Omental fat pad (tissue), 4 donors: ENCODE measurements at places on chromosomes 5 and 9. TPM values are rescaled to one million over a fixed set of nuclear protein-coding genes. Genes with fewer than 3 reads are reported as not detected.

DNA sequence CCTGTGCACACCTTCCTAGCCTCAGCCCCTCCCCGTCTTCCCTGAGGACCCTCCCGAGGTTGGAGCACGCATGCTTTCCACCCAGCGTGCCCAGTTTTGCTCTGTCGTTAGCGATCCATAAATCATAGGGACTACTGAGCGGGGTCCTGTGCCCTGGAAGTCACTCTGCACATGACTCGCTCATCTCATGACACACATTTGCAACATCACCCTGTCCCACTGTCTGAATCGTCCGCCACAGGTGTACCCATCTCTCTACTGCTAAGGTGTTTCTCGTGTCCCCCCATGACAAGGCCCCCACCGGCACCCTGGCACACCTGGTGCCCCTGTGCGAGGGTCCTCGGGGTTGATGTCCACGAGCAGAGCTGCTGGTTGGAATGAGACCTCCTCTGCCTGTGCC lies 69.0 kb upstream of the BARHL1 start:
- DNase-seq = no peak

Gene LCN15
- total RNA-seq = not detected

DNA sequence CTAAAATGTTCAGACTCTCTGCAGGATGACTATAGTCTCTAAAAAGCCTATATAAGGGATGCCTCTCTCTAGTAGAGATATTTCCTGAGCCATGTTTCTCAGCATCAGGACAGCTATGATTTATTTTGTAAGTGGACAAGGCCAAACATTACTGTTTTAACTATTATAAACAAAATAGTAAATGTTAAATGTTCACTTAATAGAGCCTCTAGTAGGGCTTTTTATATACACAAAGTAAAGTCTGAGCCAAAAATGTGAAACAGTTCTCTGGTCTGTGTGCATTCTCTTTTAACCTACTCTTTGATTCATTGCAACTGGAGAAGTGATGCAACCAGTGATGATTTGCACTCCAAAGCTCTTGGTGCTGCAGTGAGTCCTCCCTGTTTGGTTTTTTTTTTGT lies 220.5 kb downstream of the GDNF start:
- no peak for DNase-seq

GRCh38 chr9:134233022-134233421 lies 68.7 kb upstream of the RNU6ATAC start:
- no peak for DNase-seq

Gene AGXT2
- not detected for total RNA-seq

DNA sequence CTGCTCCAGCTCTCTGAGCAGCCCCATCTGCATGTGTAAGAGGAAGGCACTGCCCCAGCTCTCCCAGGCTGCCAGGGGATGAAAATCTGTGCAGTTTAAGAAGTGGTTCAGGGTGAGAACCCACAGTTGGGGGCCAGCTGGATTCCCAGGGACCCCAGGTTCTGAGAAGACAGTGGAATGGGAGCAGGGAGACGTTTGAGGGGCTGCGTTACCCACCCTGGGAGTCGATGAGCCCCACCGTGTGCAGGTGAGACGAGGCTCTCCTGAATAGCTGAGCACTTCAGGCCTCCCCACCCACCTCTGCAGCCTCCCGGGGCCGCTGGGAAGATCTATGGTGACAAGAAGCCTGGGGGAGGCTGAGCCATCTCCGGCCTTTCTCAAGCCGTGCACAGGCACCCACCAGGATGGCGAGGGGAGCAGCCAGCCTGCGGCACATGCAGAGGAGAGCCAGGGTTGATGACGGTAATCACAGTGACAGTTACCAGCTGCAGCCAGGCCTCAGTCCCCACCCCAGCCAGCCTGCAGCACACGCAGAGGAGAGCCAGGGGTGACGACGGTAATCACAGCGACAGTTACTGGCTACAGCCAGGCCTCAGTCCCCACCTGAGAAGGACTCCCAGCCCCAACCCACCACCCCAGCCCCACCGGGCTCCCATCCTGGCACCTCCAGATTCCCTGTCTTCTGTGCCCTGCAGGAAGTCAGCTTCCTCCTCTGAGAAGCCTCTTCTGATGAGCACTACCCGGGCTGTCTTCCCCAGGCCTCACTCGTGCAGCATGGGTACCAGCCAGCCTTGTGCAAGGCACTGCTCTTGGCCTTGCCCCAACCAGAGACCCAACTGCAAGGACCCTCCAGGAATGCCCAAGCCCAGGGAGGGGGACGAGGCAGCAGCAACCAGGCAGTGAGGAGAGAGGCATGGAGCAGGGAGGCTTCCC lies 150.8 kb upstream of the PPP1R26 start:
- DNase-seq = no peak

Gene ARAP3
- 9.1 TPM for total RNA-seq

DNA sequence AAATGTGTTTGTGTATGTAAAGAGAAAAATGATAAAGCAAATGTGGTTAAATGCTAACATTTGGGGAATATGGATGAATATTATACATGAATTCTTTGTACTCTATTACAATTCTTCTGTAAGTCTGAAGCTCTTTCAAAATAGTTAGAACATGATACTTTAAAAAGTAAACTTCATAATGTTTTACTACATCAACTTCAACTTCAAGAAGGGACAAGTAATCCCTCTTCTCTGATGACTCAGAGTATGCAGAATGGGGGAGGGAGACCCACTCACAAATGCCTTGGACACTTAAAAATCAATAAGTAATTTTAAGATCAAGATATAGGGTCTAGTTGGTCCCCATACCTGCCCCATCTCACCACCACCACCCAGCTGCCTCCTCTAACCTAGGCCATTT lies 162.4 kb downstream of the ESM1 start:
- no peak for DNase-seq

DNA sequence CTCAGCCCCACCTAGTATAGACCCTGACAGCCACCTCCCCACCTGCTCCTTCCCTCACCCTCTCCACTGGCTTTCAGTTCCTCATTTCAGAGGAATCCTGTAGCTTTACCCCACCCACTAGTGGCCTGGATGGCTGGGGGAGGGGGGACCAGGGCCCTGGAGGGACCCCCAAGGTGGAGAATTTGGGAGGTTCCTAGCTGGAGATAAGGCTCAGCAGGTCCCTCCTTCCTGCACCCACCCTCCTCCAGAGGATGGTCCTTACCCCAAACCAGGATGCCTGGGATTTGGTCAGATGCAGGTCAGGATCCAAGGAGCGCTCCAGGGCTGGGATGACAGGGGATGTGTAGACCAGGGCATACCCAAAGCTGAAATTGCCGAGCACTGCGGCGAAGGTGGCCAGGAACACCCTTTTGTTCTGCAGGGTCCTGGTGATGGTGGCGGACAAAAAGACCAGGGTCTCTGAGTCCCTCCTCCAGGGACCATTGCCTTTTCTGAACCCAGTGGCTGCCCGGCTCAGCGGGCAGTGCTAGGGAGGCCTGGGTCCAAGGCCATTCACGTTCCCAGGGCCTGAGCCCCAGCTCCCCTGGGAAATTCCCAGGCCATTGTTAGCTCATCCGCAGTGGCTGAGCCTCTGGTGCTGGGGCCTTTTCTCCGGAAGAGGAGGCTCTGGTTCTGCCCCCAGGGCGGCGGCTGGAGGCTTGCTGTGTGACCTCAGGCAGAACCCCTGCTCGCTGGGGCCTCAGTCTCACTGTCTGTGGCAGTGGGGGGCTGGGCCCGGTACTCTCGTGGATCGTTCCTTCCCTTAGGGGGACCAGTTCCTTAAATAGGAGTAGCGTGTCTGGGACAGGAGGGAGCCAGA lies 678 bp downstream of the SLC2A6 start:
- DNase-seq = no peak

DNA sequence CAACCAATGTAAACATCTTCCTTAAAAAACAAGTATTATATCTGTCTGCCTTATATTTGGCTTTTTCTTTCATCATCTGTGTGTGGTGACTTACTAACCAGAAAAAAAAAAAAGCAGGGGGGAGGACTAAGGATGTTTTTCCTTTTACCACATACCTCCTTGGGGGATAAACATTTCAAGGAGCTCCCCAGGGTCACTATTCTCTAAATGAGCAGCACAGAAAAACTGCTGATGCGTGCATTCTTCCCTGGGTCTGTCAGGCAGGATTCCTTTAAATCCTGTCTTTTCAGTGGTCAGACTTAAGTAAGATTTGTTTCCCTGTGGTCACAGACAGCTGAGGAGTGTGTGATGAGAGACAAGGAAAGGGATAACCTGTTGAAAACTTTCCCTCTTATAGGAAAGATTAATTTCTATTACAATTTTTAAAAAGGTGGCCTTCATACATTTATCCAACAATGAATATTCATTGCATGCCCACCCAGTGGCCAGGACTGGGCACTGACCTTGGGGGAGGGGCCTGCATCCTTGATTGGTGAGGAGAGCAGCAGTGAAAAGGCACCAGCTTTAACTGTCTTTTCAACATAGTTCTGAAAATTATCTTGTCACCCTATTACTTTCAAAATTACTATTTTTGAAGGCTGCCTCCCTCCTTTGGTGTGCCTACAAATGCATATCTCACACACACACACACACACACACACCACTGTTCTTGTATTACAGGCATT lies 123.1 kb downstream of the TLE4 start:
- no peak for DNase-seq

Gene SPATA31C1
- total RNA-seq = not detected

Gene CCDC192
- not detected for total RNA-seq

DNA sequence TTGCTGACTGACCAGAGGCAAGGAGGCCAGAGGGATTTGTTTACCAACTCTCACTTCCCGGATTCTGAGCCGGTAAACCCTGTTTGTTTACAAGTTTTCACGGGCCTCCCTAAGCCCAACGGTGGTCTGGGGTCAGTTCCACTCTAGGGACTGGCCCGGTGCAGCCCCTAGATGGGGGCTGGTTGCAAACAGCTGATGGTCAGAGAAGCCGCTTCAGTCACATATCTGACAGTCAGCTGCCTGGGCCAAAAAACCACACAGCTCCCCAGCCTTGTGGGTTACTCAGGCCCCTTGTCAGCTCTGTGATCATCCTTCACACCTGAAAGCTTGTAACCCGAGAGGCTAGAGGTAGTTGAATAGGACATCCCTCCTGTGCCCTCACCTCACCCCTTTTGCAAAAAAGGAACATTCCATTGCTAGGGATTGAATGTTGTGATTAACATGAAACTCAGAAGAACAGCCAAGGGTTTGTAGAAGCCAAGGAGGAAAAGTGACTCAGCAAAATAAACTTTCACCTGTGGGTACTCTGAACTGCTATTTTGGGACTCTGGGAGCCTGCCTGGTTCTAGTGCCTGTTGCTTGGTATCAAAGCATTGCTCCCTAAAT lies 40.4 kb downstream of the SAR1B start:
- no peak for DNase-seq

Gene TERT
- total RNA-seq = not detected

Gene LHX3
- total RNA-seq = not detected

GRCh38 chr9:134431095-134431494 lies 104.8 kb downstream of the RXRA start:
- no peak for DNase-seq

DNA sequence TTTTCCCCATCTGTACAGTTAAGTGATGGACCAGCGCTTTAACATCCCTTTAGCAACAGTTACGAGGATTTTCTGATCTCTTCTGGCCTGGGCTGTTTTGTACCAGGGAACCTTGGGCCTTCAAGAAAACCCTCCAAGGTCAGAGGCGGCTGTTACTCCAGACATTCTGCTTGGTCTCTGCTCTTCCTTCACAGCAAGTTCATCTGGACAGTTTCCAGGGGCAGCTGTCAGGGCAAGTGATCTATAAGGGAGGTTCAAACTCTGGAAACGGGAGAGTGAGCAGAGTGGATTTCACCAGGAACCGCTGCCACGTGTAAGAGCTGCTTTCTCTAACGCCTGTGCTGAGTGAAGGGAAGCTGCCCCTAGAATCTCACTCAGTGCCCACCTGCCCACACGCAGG lies 36.7 kb downstream of the ZNF618 start:
- no peak for DNase-seq

Gene NELFB
- 37.8 TPM for total RNA-seq

GRCh38 chr9:21481470-21482056 lies 550 bp downstream of the IFNE start:
- DNase-seq = no peak

Gene CER1
- total RNA-seq = not detected

Gene RANBP3L
- total RNA-seq = 2.0 TPM

DNA sequence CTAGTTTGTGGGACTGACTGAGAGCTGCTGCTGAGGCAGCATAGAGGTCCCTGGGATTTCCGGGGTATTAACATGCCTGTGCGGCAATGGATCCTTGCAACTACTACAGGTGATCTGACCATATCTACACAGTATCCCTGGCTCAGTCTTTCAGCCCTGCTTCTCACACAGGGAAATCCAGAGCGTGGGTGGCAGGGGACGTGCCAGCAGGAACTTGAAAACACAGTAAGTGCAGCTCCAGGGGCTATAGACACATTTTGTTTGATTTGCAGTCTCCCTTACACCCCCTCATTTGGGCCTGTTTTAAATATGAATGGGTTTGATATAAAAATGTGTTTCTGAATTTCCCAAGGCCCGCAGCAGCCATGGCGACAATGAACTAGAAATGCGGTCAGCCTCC lies 209.5 kb downstream of the DCP2 start:
- no peak for DNase-seq

DNA sequence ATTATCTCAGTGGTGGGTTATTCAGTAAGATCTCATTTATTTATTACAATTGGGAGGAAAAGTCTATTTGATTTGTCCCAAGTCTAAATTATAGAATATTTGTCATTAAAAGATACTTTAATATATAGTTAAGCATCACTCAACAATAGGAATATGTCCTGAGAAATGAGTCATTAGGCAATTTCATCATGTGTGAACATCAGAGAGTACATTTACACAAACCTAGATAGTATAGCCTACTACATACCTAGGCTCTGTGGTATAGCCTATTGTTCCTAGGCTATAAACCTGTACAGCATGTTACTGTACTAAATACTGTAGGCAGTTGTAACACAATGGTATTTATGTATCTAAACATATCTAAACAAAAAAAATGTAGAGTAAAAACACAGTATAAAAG lies 135.0 kb upstream of the RASA1 start:
- DNase-seq = no peak

DNA sequence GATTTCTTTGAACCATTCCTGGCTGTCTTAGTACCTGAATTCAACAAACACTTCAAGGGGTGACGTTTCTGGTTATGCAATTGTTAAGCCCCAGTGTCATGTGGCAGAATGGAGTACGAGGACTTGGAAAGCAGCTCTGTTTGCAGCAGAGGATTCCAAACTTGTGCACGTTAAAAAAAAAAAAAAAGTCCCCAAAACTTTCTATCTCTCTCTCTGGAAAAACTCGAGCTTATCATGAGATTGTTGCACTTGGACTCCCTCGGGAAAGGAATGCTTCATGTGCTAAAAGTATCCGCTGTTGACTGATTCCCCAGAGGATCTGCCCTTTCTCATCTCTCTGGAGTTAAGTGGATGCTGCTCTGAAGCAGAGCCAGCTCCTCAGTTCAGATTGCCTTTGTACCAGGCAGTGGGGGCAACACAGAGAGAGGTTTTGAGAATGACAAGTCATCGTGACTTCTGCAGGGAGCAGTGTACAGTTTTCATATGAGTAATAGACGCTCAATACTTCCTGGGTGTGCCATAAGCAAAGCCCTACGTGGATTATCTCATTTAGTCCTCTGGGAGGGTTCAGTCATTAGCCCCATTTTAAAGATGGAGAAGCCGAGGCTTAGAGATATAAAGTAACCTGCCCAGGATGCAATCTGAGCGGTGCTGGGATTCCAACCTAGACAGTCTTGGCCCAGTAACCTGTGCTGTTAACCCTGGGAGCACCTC lies 28.1 kb downstream of the TMOD1 start:
- DNase-seq = no peak

Gene SOWAHA
- total RNA-seq = not detected
